Suppressor macrophage (primary cell): ENCODE measurements at places on chromosomes 11 and 22.

DNA sequence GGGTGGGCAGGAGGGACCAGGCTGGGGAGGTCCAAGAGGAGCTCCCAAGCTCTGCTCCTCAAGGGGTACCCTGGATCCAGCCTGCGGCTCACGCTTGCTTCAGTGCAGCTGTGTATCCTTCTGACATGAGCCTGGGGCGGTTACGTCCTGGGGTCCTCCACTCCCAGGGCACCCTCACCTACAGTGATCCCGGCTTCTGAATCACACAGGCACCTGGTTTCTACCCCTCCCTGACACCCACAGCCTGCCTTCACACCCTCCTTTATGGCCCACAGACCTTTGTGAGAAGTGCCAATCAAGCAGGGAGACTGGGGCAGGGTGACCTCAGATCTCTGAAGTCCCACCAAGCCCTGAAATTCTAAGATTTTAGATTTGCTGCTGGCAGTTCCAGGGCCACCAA, 1.5 kb downstream of the MPST start:
- no peak for DNase-seq

- no peak for DNase-seq
These were observed 207.0 kb downstream of the MN1 start for GRCh38 chr22:27594474-27595134.

DNA sequence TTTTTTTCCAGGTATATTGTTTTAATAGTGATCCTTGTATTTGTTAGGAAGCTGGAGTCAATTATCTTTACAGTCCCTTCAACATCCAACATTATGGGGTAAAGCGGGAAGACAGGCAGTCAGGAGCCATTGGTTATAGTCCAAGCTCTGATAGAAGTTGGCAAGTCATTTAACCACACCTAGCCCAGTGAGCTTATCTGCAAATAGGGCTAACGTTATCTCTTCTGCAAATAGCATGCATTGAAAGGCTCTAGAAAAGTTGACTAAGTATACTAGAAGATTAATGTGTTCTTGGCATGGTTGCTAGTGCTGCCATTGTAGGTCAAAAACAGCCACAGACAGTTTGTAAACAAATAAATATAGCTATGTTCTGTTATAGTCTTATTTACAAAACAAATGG, 520.7 kb downstream of the OPCML start:
- no peak for DNase-seq

GRCh38 chr22:23169043-23169406, 11.3 kb upstream of the BCR start:
- no peak for DNase-seq

- no peak for DNase-seq
These were observed 37.3 kb upstream of the MYO18B start for GRCh38 chr22:25704701-25705100.

DNA sequence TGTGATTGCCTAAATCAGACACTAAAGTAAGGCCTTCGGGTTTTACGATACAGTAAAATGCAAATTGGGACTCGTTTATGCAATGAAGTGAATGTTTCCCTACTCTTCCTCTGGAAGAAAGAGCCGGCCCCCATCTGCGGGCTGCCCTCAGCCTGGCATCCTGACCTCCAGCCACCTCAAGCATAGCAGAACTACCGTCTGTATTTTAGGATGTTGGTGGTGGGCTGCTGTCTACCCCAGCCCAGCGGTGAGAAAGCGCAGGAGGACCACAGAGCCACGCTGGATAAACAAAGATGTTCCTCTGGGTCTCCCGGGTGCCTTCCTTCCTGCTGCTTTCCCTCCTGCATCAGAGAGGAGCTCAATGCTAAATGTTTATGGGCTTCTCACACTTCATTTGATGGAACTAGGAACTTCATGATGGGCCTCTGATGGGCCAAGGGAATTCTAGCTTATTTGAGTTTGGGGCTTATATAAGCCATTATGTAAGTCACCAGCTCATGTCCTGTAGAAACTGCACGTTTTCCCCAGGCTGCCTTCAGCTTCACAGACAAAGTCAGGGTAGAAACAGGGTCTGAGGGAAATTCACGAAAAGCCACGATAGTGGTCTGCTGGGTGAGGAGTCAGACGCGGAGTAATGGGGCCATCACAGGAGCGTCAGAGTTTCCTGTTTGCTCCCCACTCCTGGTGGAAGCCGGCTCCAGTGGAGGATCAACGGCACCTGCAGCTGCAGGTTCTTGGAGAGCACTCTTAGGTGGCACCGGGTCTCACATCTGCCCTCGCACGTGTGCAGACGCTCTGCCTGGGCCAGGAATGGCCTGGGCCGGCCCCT, 287.4 kb downstream of the BRD1 start:
- no peak for DNase-seq

DNA sequence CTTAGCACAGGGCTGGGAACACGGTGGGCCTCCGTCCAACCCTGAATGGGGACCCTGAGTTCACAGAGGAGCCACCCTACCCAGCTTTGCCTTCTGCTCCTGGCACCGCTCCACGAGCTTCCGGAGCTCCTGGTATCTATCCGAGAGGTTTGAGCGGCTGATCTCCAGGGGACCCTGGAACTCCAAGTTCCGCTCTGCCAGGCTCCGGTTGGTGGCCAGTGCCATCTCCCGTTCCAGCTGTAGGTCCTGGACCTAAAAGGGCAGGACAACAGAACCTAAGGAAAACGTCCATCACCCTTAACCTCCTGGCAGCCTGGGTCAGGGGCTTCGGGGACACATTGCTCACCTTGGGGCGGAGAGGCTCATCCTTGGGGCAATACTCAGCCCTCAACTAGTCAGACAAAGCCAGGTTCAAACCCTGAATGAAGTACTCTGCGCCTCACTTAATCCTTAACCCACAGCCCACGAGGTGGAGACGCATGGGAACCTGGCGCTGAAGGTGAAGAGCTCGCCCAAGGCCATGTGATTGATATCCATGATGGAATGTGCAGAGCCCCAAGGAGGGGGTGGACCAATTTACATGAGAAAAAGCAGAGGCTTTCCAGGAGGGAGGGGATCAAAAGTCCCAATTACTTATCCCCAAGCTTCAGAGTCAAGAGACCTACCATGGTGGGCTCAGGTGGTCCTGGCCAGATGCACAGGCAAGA, 27.1 kb downstream of the VPS37C start:
- no peak for DNase-seq

- no peak for DNase-seq
These were observed 160.6 kb downstream of the TMEM135 start for GRCh38 chr11:87198266-87198881.

GRCh38 chr22:41813726-41814410, 13.4 kb downstream of the CCDC134 start:
- DNase-seq: no peak

- DNase-seq: peak; percentile 62
These were observed 6.4 kb upstream of the ARFGAP3 start for GRCh38 chr22:42863349-42863961.

DNA sequence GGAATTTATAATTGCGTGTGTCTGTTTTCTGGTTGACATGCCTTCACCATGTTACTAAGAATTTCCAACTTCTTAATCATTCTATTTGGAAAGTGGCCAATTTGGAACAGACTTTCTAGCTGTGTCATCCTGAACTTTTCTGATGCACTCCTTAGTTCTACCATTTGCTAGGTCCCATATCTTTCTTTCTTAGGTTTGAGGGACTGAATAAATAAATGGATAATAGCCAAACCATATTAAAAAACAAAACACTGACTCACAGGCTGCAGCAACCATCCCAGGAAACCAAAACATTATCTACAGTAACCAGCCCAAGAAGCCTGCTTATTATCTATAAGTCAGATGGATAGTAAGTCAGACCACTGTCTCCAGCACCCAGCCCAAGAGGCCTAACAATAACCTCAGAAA, 57.5 kb upstream of the PLET1 start:
- DNase-seq: no peak

- DNase-seq: peak; percentile 58
These were observed 54.8 kb upstream of the PHF21B start for GRCh38 chr22:45064313-45065278.

GRCh38 chr11:2234963-2235362, 35.4 kb downstream of the ASCL2 start:
- no peak for DNase-seq

GRCh38 chr22:42773167-42773566, 52.5 kb upstream of the A4GALT start:
- DNase-seq: no peak

GRCh38 chr11:74460065-74460464, 7.3 kb downstream of the KCNE3 start:
- no peak for DNase-seq

DNA sequence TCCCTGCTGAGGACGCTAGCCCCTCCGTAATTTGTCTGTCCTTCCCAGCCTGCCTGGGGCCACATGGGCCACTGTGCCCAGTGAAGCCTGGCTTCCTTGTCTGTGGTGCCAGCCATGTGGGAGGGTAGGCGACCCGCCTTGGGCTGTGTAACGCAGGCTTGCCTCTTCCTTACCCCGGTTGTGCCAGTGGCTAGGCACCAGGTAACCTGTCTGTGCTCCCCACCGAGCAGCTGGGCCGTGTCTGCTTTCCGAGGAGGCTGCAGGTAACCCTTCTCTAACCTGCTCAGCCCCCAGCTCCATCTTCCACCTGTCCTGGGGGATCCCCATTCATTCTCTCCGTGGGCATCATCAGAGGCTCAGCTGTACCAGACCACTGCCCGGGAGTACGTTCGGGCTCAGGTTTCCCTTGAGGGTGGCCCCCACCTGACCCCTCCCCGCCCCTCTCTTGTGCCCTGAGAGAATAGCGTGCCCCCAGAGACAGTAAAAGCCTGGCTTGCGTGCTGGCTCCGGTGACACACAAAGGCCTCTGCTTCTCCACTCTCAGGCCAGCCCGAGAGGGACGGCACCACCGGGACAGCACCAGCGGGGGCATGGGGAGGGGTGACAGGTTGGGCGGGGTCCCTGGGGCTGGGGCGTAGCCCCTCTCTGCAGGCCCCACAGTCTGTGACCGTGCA, 79.1 kb downstream of the CDKN1C start:
- no peak for DNase-seq

DNA sequence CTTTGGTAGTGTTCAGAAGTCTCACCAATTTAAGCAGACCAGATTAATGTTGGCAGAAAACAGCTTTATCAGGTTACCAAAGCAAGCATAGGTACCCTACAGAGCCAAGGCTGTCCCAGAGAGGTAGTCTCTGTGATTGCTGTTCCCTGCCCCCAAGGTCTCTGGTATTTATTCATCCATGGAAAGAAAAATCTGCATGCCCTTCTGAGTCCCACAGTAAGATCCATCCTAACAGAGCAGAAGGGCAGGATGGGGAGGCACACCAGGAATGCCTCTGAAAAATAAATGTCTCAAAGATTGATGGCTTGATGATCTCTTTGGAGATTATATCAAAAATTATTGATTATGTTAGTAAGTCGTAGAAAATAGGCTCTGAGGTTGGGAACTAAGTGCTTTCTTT, 122.8 kb downstream of the FAT3 start:
- DNase-seq: no peak

DNA sequence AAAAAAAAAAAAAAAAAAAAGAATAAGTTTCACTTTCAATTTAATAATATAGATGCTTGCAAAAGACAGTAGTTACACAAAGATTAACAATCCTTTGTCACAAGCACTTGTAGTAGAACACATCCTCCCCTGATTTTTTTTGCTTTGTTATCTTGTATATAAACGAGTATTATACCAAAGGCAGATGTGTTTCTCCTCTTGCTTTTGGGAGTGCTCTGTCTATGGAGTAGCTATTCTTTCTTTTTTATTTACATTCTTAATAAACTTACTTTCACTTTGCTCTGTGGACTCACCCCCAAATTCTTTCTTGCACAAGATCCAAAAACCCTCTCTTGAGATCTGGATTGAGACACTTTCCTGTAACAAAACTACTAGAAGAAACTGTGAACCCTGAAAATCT, 3.4 kb upstream of the MRPL16 start:
- no peak for DNase-seq

GRCh38 chr11:79052544-79052943, 388.3 kb downstream of the TENM4 start:
- DNase-seq: peak; percentile 40

GRCh38 chr11:112539741-112540140, 279.1 kb upstream of the PLET1 start:
- no peak for DNase-seq

DNA sequence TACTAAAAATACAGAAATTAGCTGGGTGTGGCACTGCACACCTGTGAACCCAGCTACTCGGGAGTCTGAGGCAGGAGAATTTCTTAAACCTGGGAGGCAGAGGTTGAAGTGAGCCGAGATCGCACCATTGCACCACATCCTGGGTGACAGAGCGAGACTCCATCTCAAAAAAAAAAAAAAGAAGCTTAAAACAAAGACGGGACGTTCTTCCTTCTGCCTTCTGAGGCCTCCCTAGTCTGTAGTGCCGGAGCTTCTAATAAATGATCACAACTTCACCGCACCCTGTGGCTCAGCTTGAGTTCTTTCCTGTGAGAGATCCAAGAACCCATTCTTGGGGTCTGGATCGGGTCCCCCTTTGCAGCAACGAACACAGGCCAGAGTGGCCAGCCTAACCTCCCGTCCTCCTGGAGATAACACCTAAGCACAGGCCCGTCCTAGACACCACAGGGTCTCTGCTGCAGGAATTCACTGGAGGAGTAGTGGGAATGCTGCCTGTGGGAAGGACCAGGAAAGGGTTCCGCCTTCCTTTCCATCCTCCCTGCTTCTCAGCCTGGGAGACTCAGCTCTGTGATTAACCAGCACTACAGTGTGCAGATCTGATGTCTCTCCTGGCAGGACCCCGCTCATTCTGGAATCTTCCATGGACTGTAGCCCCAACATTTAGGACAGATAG, 2.2 kb upstream of the APOBEC3H start:
- DNase-seq: no peak

DNA sequence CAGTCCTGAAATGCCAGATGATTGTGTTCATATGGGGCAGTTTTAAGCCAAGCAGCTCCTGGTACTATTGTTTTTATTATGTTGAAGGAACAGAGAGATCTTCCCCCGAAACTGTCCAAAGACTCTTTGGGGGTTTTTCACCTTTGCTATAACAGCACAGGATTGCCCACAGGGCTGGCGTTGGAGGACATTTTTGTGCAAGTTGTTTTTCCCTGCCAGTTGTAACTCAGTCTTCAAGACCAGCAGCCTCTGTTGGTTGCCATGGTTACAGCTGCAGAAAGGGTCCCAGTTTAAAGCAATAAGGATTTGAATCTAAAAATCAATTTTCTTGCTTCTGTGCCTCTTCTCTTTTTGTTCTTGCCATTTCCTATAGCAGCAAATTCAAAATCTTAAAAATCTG, 45.4 kb upstream of the YWHAH start:
- no peak for DNase-seq
